NT2/D1 (cell line): ENCODE measurements at places on chromosomes 6 and 20.
A peak's percentile ranks its signal among the peaks of the same experiment; 100 is the strongest.

DNA sequence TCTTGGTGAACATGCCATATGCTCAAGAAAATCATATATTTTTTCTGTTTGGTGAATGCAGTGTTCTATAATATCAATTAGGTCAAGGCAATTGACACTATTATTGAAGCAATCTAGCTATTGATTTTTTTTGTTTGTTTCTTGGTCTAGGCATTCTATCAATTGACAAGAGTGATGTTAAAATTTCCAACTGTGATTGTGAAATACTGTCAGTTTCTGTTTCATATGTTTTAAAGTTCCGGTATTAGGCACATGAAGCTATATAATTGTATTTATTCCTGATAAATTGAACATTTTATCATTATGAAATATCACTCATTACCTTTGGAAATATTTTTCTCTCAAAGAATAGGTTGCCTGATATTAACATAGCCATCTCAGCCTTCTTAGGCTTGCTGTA lies 653.4 kb downstream of the HDGFL1 start:
- no peak for DNase-seq

DNA sequence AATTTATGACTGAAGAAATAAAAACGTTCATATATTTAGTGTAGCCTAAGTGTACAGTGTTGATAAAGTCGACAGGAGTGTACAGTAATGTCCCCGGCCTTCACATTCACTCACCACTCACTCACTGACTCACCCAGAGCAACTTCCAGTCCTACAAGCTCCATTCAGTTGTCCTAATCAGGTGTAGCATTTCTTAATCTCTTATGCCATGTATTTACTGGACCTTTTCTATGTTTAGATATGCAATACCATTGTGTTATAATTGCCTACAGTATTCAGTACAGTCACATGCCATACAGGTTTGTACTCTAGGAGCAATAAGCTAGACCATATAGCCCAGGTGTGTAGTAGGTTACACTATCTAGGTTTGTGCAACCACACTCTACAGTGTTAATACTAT lies 610.2 kb upstream of the NOX3 start:
- no peak for DNase-seq

- DNase-seq = no peak
Observed at GRCh38 chr6:71349395-71349794, 60.8 kb downstream of the OGFRL1 start.

GRCh38 chr6:10850728-10851127 lies 12.4 kb upstream of the MAK start:
- no peak for DNase-seq

DNA sequence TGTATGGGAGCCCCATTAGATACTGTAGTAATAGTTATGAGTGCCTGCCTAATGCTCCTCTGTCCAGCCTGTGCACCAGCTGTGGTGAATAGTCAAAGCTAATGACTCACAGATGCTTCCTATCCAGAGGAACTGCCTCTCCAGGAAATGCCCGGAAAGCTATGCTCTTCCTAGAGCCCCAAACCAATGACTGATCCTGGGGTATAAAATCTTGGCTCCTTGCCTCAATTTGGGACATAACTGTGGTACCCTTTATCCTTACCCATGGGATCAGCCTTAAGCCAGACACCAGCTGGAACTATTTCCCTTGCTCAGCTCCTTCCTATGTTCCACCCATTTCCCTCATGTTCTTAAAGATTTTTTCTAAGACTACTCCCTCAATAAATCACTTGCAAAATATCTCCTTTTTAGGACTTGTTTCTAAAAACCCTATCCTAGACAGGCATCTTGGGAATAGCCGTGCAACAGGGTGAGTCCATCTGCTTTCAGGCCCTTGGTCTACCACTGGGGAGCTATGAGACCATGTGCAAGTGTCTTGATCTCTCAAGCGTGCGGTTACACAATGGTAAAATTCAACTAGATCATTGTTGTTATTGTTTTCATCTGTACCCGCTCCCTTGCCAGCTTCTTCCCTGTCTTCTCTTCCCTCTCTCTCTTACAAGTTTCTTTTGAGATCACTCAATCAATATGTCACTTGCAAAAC lies 283.7 kb downstream of the BTBD3 start:
- no peak for DNase-seq

- DNase-seq = no peak
Observed at GRCh38 chr6:136761227-136761922, 30.9 kb downstream of the MAP3K5 start.

GRCh38 chr6:168122521-168122920 lies 43.5 kb upstream of the FRMD1 start:
- no peak for DNase-seq

DNA sequence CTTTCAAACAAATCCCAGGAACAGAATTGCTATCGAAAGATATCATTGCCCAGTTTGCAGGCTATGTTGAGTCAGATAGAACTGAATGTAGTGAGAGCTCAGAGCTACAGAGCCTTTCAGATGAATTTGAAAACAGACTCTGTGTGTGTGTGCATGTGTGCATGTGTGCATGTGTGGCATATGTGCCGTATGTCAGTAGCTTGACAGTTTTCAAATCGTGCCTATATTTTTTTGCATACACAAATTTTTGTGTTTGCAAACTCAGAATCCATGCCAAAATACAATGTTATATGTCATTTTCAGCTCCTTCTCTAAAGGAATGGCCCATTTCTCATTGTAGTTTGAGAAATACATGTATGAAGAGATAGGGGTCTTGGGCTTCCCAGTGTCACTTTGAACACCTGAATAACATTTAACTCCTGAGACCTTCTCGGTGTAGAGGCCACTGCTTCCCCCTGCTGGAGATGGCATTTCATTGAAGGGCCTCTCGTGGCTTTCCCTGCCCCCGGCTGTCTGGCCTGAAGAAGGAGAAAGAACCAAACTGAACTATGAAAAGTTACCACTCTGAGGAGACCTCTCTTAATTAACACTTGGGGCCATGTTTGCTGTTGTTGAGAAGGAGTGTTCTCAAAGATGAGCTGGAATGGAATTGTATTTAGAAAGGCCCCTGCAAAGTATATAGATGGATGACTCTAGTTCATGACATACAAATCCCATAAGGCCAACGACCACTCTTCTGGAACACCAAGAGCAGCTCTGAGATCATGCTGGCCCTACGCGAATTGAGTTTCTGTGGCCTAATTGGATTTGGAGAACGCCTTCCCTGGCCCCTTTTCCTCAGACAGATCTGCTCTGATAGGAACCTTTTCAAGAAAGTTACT lies 58.7 kb downstream of the VAPB start:
- DNase-seq = peak; percentile 49

- DNase-seq = no peak
Observed at GRCh38 chr20:45611054-45611453, 18.5 kb upstream of the WFDC10A start.

DNA sequence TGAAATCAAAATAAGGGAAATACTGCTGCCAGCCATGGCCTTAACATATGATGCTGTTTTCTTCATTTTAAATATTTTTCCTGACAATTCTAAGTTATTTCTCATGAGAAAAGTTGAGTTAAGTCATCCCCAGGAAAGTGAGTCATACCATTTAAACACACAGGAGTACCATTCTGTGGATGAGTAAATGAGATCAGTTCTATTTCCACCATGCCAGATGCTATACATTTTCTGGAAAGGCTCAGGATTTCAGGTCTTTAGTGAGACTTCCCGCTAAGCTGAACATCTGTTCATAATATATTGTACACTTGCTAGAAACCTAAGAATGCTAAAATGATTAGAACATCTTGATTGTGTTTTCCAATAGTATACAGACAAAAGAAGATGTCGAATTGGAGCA lies 256.2 kb upstream of the MANEA start:
- no peak for DNase-seq

DNA sequence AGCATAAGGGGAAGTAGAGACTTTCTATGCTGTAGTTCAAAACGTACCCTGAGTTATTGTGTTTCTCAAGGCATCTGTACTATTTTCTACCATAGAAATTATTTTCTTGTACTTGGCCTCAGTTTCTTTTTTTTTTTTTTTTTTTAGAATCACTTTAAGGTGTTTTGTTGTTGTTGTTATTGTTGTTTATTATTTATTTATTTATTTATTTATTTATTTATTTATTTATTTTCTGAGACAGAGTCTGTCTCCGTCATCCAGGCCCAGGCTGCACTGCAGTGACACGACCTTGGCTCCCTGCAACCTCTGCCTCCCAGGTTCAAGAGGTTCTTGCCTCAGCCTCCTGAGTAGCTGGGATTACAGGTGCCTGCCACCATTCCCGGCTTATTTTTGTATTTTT lies 179.1 kb downstream of the GRIK2 start:
- no peak for DNase-seq

- no peak for DNase-seq
Observed at GRCh38 chr6:43502666-43503065, 7.5 kb downstream of the LRRC73 start.

DNA sequence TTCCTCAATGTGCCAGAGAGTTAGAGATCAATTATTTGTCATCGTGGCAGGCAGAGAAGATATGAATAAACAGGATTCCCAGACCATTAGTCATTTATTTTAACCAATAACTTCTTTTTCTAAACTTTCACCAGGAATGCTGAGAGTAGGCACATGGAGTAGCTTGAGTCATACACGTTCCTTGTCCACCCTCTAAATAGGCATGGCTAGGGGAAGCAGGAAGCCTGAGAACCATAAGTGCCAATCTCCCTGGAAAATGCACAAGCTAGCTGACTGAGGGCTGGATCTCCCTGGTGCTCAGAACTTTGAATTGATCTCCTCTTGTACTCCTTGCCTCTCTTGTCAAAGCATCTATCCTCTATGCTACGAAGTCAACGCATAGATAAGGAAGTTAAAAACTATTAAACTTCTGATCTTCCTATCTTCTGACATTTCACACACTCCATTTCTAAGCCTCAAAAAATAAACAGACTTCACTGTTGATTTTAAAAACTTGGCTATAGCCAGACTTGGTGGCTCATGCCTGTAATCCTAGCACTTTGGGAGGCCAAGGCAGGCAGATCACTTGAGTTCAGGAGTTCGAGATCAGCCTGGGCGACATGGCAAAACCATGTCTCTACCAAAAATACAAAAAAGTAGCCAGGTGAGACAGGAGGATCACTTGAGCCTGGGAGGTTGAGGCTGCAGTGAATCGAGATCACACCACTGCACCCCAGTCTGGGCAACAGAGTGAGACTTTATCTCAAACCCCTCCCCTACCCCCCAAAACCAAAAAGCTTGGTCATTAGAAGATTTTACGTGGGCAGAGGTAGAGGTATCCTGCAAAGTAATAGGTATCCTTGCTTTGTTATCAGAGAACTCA lies 11.8 kb downstream of the ADTRP start:
- DNase-seq = no peak

- no peak for DNase-seq
Observed at GRCh38 chr6:120378582-120379220, 955.6 kb downstream of the TBC1D32 start.

- no peak for DNase-seq
Observed at GRCh38 chr6:134491477-134491876, 173.6 kb upstream of the SGK1 start.

DNA sequence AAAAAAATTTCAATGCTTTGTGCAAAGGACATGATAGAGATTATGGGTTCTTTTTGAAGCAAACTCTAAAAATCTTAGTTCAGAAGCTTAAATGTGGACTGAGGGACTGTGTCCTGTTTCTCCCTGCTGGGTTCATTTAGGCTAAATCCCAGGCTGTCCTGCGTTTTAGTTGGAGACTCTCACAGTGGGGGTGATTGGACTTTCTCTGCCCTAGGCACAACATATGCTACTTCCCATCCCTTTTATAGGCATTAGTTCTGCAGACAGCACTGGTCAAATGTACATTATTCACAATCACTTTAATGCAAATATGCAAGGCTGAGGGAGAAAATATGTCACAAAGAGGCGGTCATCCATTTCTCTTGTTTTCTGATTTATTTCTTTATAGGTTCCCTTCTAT lies 71.3 kb downstream of the TFAP2B start:
- DNase-seq = no peak

GRCh38 chr6:34285448-34286164 lies 36.8 kb upstream of the SMIM29 start:
- no peak for DNase-seq

- DNase-seq = no peak
Observed at GRCh38 chr6:108434222-108434621, 126.5 kb upstream of the FOXO3 start.

DNA sequence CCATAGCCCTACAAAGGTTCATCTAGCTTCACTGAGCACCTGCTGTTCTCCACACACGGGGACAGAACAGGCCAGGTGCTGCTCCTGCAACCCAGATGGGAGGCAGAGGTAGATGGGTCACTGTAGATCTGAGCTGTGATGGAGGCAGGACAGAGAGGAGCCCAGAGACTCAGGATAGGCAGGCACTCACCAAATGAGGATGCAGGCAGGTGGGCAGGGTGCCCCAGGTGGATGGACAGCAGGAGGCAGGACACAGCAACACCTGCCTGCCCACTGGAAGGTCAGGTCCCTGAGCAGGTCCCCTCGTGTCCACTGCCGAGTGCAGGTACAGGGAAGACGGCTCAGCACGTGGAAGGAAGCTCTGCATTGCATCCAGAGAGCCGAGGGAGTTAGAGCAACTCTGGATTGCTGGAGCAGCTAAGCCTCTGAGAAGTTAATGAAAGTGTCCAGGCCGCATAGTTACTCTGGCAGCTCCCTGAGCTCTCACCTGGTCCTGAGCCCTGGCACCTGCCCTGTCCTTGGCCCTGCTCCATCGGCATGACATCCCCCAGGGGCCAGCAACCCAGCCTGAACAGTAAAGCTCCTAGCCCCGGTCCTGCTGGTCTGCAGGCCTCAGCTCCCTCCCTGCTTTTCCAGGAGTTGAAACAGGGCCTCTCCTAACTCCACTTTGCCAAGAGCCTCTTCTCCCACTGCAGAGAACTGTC lies 4.9 kb upstream of the YTHDF1 start:
- DNase-seq = no peak

GRCh38 chr6:38021029-38021428 lies 201.5 kb downstream of the ZFAND3 start:
- DNase-seq = no peak

- no peak for DNase-seq
Observed at GRCh38 chr6:105097288-105097687, 82.5 kb downstream of the POPDC3 start.

DNA sequence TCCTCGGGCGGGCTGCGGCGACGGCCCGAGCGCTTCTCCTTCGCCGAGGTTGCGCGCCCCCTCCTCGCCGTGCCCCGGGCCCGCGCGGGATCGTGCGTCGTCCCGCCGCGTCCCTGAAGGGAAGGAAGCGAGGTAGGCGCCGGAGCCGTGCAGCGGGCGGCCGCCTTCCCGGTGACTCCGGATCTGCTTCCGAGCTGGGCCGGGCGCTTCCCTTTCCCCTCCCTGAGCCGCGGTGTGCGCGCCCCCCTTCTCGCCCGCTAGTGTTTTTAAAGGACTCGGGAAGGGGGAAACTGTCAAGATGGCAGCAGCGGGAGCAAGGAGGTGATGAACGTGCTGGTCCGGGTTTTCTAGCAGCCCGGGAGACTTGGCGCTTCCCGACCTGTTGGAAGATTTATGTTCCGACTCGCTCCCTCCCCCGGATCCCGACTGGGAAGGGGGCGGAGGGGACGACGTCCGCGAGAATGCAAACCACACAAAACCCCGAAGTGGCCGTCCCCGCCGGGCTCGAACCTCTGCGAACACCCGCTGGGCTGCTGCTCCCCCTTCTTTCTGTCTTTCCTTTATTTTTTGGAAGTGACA lies 744 bp upstream of the FOXO3 start:
- DNase-seq = no peak
